A375 (cell line): ENCODE measurements at places on chromosomes 16 and 17. TPM values are rescaled to one million over a fixed set of nuclear protein-coding genes. Genes with fewer than 3 reads are reported as not detected.

The PPL gene
- total RNA-seq: 0.26 and 0.27 TPM in 2 replicates

The OR4D2 gene
- total RNA-seq: not detected in 2 replicates

The SERPINF2 gene
- 0.49 and 0.98 TPM in 2 replicates for total RNA-seq

The NFATC3 gene
- total RNA-seq: 19.3 and 21.5 TPM in 2 replicates

The CPHXL2 gene
- not detected in 2 replicates for total RNA-seq

The PRR35 gene
- 0.16 TPM in 1 of 2 replicates, not detected in the other for total RNA-seq

The TRPV2 gene
- total RNA-seq: 29.7 and 34.9 TPM in 2 replicates

The ALOX15B gene
- 0.26 and 0.32 TPM in 2 replicates for total RNA-seq

The KRTAP16-1 gene
- total RNA-seq: not detected in 2 replicates

The AGRP gene
- not detected in 2 replicates for total RNA-seq

The TBC1D3E gene
- total RNA-seq: not detected in 2 replicates

The KCNJ16 gene
- total RNA-seq: not detected in 2 replicates

The LGALS9 gene
- total RNA-seq: 0.11 and 0.34 TPM in 2 replicates

The ST6GALNAC1 gene
- not detected in 2 replicates for total RNA-seq

The NF1 gene
- total RNA-seq: 20.8 and 24.8 TPM in 2 replicates

The PDXDC1 gene
- total RNA-seq: 45.7 and 50.3 TPM in 2 replicates

The TNP2 gene
- not detected in 2 replicates for total RNA-seq

The LCAT gene
- total RNA-seq: 3.4 and 4.7 TPM in 2 replicates
